ENCODE measurements at places on chromosomes 1 and 21.

DNA sequence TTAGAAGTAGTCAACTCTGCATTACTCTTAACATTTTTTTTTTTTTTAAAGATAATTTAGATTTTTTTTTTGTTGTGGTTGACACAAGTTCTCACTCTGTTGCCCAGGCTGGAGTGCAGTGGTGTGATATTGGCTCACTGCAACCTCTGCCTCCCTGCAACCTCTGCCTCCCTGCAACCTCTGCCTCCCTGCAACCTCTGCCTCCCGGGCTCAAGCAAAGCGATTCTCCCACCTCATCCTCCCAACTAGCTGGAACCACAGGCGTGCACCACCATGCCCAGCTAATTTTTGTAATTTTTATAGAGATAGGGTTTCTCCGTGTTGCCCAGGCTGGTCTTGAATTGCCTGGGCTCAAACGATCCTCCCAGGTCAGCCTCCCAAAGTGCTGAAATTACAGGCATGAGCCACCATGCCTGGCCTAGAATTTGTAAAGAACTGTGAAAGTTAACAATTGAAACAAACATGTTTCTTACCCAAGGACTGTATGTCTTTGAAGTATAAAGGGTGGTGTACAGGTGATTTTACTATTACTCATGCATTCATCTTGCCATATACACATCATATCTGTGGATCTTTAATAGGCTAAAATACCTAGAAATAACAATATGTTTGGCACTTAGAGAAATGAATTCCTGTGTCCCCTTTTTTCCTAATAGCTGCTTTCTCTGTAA, 114.7 kb downstream of the ATP5PO start:
- DNase-seq, result no peak

DNA sequence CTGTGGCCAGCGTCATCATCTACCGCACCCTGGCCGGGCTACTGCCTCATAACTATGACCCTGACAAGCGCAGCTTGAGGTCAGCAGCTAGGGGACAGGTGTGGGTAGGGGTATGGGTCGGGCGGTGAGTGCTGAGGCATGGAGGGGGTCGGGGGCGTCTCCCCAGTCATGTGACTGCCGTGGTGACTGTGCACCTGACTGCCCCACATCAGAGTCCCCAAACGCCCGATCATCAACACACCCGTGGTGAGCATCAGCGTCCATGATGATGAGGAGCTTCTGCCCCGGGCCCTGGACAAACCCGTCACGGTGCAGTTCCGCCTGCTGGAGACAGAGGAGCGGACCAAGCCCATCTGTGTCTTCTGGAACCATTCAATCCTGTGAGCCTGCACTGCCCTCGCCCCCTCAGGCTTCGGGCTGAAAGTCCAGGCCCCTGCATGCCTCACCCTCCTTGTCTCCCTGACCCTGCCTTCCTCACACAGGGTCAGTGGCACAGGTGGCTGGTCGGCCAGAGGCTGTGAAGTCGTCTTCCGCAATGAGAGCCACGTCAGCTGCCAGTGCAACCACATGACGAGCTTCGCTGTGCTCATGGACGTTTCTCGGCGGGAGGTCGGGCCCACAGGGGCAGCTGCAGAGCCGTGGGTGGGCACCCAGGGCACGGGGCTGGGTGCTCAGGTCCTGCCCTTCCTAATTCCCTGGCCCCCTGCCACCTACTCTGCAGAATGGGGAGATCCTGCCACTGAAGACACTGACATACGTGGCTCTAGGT, 13.5 kb downstream of the PSRC1 start:
- no peak for DNase-seq

DNA sequence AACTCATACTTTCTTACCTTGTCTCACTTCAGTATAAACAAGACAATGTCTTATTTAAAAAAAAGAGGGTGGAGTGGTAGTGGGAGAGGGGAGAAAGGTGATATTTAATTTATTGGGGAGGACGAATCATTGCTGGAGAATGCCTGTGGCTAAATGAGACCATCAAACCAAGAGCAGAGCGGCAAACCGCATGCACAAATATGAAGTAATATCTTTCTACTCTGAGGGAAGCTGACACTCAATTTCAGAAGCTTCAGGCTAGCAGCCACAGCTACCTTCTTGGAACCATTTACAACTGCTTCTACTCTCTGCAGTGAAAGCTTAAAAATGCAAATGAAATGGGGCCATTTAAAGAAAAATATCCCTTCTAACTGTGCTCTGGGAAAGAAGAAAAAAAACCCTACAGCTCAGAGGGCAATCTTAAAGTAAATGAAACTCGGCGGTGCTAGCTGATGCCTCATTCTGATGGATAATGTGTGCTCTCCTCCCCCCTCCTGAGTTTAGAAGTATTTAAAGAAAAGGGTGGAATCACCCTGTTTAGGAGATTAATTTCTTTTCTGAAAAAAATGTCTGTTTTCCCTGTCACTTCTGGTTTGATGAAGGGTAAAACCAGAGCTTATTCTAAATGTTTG, 178.2 kb upstream of the CAMK1G start:
- peak; percentile 84 for DNase-seq

GRCh38 chr21:28066076-28066475, 926.6 kb downstream of the LTN1 start:
- peak; percentile 25 for DNase-seq

- DNase-seq, result no peak
Measured at GRCh38 chr1:209756615-209757445, 977 bp downstream of the TRAF3IP3 start.

DNA sequence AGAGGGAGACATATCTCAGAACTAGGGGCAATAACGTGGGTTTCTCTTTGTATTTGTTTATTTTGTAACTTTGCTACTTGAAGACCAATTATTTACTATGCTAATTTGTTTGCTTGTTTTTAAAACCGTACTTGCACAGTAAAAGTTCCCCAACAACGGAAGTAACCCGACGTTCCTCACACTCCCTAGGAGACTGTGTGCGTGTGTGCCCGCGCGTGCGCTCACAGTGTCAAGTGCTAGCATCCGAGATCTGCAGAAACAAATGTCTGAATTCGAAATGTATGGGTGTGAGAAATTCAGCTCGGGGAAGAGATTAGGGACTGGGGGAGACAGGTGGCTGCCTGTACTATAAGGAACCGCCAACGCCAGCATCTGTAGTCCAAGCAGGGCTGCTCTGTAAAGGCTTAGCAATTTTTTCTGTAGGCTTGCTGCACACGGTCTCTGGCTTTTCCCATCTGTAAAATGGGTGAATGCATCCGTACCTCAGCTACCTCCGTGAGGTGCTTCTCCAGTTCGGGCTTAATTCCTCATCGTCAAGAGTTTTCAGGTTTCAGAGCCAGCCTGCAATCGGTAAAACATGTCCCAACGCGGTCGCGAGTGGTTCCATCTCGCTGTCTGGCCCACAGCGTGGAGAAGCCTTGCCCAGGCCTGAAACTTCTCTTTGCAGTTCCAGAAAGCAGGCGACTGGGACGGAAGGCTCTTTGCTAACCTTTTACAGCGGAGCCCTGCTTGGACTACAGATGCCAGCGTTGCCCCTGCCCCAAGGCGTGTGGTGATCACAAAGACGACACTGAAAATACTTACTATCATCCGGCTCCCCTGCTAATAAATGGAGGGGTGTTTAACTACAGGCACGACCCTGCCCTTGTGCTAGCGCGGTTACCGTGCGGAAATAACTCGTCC, 1.3 kb upstream of the OLIG2 start:
- DNase-seq, result no peak

DNA sequence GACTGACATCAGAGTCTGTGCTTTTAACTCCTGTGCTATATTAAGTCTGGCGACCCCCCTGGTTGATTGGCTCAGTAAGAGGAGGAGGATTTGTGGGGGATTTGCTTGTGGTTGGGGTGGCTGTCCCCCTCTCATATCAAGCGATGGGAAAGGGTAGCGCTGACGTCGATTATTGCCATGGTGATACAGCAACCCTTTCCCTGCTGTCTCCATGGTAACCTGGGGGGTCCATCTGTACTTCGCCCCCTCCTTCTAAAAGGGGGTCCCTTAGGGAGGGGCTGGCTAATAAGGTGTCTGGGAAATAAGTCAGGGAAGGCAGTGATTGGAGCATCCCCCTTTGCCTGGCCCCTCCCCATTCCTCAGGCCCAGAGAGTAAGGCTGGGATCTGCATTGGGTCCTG, 4.7 kb downstream of the FAM229A start:
- no peak for DNase-seq

- peak; percentile 38 for DNase-seq
Measured at GRCh38 chr1:200180821-200181220, 153.3 kb downstream of the NR5A2 start.

DNA sequence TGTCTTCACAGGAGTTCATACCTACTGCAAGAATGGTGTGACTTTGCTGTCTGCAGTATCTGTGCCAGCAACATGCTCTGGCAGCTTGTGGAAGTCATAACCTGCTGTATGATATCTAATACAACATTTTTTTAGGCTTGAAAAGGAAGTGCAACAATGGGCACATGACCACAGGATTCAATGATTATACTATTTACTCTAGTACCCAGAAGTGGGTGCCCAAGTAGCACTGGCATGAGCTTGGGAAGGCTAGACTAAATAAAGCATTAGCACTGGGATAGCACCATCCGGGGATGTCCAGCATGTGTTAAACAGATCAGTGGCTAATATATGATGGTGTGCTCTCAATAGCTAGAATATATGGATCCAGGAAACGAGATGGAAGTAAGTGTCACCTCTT, 98.6 kb upstream of the PDE4B start:
- no peak for DNase-seq

GRCh38 chr1:58047265-58047858, 499.2 kb downstream of the OMA1 start:
- no peak for DNase-seq

- DNase-seq, result no peak
Measured at GRCh38 chr1:99772809-99773208, 6.4 kb upstream of the FRRS1 start.

DNA sequence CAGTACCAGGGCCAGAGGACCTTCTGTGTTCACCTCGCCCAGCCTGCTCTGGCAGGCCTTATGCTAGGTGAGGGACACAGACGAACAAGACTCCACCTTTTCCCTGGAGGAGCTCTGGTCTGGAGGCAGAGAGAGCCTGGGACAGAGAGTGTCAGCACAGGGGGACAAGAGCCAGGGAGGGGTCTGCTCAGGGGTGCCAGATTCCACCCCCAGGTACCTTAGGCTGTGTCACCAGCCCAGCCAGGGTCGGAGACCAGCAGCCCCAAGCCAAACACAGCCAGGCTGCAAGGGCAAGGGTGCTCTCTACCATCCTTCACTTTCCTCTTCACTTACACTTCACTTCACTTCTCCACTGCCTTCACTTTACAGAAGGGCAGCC, 4.3 kb upstream of the LRP8 start:
- DNase-seq, result no peak

GRCh38 chr1:49102752-49103151, 326.1 kb upstream of the BEND5 start:
- peak; percentile 65 for DNase-seq

DNA sequence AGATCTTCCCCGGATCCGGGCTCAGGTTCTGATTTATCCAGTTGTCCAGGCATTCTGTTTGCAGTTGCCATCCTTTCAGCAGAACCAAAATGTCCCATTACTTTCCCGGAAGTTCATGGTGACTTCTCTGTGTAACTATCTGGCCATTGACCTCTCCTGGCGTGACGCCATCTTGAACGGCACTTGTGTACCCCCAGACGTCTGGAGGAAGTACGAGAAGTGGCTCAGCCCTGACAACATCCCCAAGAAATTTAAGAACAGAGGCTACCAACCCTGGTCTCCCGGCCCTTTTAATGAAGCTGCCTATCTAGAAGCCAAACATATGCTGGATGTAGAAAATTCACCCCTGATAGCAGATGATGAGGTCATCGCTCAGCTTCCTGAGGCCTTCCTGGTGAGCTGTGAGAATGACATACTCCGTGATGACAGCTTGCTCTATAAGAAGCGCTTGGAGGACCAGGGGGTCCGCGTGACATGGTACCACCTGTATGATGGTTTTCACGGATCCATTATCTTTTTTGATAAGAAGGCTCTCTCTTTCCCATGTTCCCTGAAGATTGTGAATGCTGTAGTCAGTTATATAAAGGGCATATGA, 22.4 kb downstream of the AADACL4 start:
- DNase-seq, result peak; percentile 45

DNA sequence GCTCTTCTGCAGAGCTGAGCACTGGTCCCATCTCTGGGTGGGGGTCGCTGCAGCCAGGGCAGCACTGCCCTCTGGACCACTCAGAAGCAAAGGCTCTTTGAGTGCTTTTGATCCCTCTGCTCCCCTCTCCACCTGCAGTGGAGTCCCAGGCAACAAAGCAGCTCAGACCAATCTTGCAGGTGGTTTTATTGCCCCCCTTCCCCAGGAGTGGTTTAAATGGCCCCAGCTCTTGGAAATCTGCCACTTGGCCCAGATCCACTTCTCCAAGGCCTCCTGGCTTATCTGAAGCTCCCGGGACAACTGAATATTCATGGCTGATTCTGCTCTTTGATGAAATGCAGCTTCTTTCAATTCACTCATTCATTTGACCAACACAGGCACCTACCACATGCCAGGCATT, 2.7 kb downstream of the STUM start:
- no peak for DNase-seq

DNA sequence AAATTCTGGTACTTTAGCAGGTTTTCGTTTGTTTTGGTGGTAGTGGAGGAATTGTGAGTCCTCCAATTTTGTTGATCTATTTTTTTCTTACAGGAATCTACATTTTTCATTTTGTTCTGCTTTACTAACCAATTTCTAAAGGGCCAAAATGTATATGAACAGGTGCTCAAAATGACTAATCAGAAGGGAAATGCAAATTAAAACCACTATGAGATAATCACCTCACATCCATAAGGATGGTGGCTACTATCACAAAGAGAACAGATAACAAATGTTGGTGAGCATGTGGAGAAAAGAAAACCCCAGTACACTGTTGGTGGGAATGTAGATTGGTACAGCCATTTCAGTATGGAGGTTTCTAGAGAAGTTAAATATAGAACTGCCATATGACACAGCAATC, 134.2 kb downstream of the LMO4 start:
- DNase-seq, result no peak

- no peak for DNase-seq
Measured at GRCh38 chr1:47618222-47618720, 180.4 kb downstream of the FOXD2 start.

DNA sequence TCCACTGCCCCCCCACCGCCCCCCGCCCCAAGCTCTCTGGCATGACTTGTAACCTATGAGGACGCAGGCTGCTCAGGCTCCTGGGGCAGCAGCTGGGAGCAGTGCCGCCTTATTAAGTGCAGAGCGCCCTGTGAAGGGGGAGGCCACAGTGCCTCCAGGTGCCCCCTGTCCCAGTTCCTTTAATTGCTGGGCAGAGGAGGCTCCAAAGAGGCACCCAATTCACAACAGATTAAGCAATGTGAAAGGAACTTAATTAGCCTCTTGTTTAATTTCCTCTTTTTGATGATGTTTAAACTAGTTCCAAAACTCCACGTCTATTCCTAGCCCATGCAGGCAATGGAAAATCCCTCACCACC, 3.0 kb downstream of the RXFP4 start:
- DNase-seq, result no peak

- DNase-seq, result no peak
Measured at GRCh38 chr1:12012560-12013316, 6.6 kb upstream of the MIIP start.
